GM19239 (cell line): ENCODE measurements at places on chromosomes 1 and 21.

DNA sequence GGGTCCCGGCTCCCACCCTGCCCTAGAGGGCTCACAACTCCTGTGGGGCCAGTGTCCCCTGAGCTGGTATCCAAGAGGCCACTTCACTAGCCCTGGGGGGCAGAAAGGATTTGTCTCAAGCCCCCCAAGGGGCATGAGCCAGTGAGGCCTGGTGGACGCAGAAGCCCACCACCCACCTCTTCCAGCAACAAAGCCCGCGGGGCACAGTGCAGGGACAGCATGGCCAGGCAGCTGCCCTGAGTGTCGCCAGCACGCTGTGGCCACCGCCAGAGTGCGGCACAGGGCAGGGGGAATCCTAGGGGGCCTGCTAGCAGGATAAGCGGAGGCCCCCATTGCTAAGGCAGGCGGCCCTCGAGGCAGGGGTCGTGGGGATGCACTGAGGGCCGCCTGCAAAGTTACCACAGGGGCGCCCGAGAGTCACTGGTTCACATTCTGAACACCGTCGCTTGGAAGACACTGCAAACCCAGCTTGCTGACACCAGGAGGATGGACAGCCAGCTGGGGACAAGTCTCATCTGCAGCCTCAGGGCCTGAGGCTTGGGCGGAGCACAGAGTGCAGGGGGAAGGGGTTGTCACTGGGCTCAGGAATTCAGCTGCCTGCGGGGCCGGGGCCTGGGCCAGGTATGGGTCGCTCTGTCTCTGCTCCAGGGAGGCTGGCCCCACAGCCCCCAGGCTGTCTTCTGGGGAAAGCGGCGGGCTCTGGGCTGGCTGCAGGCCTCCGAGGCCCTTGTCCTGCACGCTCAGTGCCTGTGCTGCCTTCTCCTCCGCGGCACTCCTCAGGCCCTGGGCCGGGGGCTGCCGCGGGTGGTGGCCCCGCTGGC, 26.8 kb downstream of the SLC19A1 start:
- no peak for DNase-seq

GRCh38 chr1:225737866-225738265, 39.8 kb upstream of the SRP9 start:
- no peak for DNase-seq

DNA sequence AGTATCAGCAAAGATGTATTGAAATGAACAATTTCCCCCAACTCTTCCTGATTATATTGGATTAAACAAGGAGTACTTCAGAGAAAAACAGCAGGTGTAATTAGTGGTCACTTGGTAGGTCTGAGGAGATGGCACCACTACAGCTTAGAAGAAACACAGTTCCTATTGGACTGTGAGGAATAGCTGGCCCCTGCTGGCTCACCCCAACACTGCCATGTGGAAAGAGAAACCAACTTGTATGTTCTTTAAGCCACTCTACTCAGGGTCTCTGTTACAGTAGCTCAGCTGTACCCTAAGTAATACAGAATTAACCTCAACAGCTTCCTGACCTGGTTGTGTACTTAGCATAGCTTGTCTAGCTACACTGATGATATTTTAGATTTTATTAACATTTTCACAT, 26.5 kb upstream of the MTR start:
- no peak for DNase-seq

- DNase-seq: no peak
These were observed 83.4 kb downstream of the VPS26C start for GRCh38 chr21:37183749-37184148.

GRCh38 chr1:8482979-8483381, 165.1 kb downstream of the SLC45A1 start:
- DNase-seq: no peak
